Bronchus fibroblast of lung (primary cell): ENCODE measurements at places on chromosomes 16 and 17. TPM values are rescaled to one million over a fixed set of nuclear protein-coding genes. Genes with fewer than 3 reads are reported as not detected.

The TENT4B gene
- total RNA-seq: 3.3 and 5.0 TPM in 2 replicates

The GLP2R gene
- under 0.01 TPM in 1 of 2 replicates, not detected in the other for total RNA-seq

The STAC2 gene
- total RNA-seq: 0.15 TPM in 1 of 2 replicates, not detected in the other

The TMED6 gene
- total RNA-seq: not detected in 2 replicates

The RAPGEFL1 gene
- 0.84 and 0.89 TPM in 2 replicates for total RNA-seq

The VAMP2 gene
- 4.3 and 5.2 TPM in 2 replicates for total RNA-seq

The HCRT gene
- total RNA-seq: not detected in 2 replicates

The HDAC5 gene
- 40.1 and 50.8 TPM in 2 replicates for total RNA-seq

The PCGF2 gene
- 2.9 and 3.6 TPM in 2 replicates for total RNA-seq

The CHST5 gene
- under 0.01 TPM in 1 of 2 replicates, not detected in the other for total RNA-seq

The PRKCB gene
- total RNA-seq: not detected in 2 replicates

The SECTM1 gene
- total RNA-seq: 12.9 and 14.0 TPM in 2 replicates

The TP53TG3C gene
- not detected in 2 replicates for total RNA-seq

The EME2 gene
- 2.4 and 2.5 TPM in 2 replicates for total RNA-seq

The EPX gene
- not detected in 2 replicates for total RNA-seq
